Lower lobe of right lung (tissue), 2 donors: ENCODE measurements at places on chromosomes 4 and X. TPM values are rescaled to one million over a fixed set of nuclear protein-coding genes. Genes with fewer than 3 reads are reported as not detected.

DNA sequence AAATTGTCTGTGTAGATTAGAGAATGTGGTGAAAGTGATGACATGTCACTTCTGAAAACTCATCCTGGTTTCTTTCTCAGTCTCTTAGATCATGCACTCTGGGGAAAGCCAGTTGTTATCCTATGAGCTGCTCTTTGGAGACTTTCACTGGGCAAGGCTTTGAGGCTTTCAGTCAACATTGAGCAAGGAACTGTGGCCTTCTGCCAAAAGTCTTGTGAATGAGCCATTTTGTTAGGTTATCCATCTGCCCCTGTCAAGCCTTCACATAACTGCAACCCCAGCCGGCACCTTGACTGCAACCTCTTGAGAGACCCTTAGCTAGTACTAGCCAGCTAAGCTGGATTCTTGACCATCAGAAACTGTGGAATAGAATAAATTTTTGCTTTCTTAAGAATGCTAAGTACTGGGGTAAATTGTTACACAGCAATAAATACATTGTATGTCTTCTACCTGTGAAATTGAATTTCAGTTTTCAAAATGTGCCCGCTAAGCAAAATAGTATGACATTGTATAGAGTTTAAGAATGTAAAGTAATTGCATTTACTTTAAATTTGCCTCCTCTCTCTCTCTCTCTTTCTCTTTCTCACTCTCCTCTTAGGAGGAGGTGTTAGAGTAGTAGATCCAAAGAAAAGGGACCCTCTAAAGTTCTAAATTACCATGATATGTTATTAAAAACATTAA lies 1273.0 kb downstream of the RAPGEF2 start:
- DNase-seq: no peak
- H3K27ac ChIP-seq: no peak overlapping the region
- H3K4me3 ChIP-seq: no peak overlapping the region

The ADH1C gene
- 8.2 TPM for total RNA-seq

The HERC3 gene
- total RNA-seq: 54.1 TPM

DNA sequence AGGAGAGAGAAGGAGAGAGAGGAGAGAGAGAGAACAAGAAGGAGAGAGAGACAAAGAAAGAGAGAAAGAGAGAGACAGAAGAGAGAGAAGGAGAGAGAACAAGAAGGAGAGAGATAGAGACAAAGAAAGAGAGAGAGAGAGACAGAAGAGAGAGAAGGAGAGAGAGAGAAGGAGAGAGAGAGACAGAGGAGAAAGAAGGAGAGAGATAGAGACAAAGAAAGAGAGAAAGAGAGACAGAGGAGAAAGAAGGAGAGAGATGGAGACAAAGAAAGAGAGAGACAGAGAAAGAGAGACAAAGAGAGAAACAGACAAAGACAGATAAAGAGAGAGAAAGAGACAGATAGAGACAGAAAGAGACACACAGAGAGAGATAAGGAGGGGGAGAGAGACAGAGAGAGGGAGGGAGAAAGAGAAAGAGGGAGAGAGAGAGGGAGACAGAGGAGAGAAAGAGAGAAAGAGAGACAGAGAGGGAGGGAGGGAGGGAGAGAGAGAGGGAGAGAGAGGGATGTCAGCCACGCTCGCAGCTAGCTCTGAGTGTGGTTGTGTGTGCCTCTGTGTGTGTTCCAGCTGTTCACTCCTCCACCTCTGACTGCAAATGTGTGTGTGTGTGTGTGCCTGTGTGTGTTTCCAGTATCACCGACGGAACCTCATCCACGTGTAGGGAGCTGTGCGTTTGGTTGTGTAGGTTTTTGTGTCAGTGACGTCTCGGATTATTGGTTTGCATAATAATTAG lies 105.8 kb downstream of the CRLF2 start:
- H3K36me3 ChIP-seq: no peaks in the 10 kb centered on the region
- H3K4me1 ChIP-seq: no peaks in the 10 kb centered on the region
- no peak overlapping the region for H3K4me3 ChIP-seq
- H3K27ac ChIP-seq: no peak overlapping the region
- DNase-seq: no peak

- DNase-seq: no peak
- no peak overlapping the region for H3K27ac ChIP-seq
- H3K36me3 ChIP-seq: no peaks in the 10 kb centered on the region
- H3K4me3 ChIP-seq: no peak overlapping the region
- H3K27me3 ChIP-seq: no peaks in the 10 kb centered on the region
- no peaks in the 10 kb centered on the region for H3K4me1 ChIP-seq
Observed at GRCh38 chrX:52355108-52355507, 13.7 kb upstream of the XAGE2 start.

DNA sequence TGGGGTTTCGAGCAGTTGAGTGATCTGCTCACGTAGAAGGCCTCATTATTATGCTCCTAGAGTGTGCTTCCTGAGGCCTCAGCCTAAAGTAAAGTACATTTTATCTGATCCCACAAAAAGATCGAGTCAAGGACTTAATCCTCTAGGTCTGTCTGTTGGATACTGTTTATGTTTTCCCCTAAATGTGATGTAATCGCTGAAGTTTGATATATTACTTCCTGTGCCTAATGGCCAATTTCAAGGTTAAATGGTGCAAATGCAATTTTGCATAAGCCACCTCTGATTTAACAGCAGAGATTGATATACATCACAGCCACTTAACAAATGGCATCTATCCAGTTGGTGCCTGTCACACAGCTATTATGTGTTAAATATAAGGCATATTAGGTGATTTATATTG lies 19.4 kb upstream of the SERTM2 start:
- H3K4me3 ChIP-seq: no peak overlapping the region
- no peak for DNase-seq
- H3K36me3 ChIP-seq: no peaks in the 10 kb centered on the region
- H3K27ac ChIP-seq: no peak overlapping the region
- no peaks in the 10 kb centered on the region for H3K4me1 ChIP-seq

The TRPC5OS gene
- not detected for total RNA-seq

DNA sequence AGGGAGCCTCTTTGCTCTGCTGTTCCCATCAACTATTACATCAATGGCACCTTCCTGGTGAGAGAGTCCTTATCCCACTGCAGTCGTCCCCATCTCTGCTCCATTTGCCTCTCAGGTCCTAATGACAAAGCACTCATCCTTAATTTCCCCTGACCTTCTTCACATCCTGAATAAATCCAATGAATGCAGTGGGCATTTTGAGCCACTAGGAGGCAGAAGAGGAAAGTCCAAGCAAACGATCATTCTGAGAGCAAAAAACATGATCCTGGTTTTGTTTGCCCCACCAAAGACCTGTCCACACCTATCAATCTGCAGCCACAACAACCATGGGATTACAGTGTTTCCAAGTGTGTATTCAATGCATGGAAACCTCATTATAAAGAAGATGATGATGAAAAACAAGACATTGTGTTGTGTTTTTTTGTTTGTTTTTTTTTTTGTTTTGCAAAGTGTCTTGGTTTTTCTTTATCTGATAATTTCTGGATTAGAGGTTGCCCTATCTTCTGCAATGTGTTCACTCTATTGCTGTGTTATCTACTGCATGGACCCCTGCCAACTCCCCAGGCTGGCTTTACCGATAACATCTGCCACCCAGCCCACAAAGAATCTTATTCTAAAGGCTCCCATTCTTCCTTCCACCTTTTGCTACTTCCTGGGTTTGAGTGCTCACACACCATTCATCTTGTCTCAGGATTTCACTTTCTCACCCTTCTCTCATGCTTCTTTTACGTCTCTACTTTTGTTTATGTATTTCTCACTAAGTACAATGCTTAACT lies 207.2 kb downstream of the NLGN4X start:
- no peaks in the 10 kb centered on the region for H3K4me1 ChIP-seq
- no peak for DNase-seq
- no peaks in the 10 kb centered on the region for H3K27me3 ChIP-seq
- no peaks in the 10 kb centered on the region for H3K36me3 ChIP-seq

DNA sequence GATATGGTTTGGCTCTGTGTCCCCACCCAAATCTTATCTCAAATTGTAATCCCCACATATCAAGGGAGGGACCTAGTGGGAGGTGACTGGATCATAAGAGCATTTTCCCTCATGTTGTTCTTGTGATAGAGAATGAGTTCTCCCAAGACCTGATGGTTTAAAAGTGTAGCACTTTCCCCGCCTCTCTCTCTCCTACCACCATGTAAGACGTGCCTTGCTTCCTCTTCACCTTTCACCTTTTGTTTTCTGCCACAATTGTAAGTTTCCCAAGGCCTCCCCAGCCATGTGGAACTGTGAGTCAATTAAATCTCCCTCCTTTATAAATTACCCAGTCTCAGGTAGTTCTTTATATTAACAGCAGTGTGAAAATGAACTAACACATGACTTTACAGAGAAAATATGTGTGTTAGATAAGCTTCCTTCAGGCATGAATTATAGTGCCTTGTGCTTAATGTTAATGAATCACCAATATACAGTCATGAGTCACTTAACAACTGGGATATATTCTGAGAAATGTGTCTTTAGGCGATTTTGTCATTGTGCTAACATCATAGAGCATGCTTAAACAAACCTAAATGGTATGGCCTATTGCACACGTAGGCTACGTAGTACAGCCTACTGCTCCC lies 37.9 kb downstream of the PDGFC start:
- no peaks in the 10 kb centered on the region for H3K36me3 ChIP-seq
- no peaks in the 10 kb centered on the region for H3K27me3 ChIP-seq
- no peak overlapping the region for H3K4me3 ChIP-seq

GRCh38 chr4:681736-682451 lies 7.1 kb downstream of the SLC49A3 start:
- no peak overlapping the region for H3K27ac ChIP-seq
- peak overlapping the region; percentile 33 for H3K4me3 ChIP-seq
- peaks cover 28% of the 10 kb centered on the region for H3K4me1 ChIP-seq
- no peaks in the 10 kb centered on the region for H3K36me3 ChIP-seq
- H3K27me3 ChIP-seq: no peaks in the 10 kb centered on the region
- peak; percentile 80 for DNase-seq

- H3K4me3 ChIP-seq: no peak overlapping the region
- no peaks in the 10 kb centered on the region for H3K4me1 ChIP-seq
- H3K27me3 ChIP-seq: no peaks in the 10 kb centered on the region
- no peak for DNase-seq
- H3K27ac ChIP-seq: no peak overlapping the region
- no peaks in the 10 kb centered on the region for H3K36me3 ChIP-seq
Observed at GRCh38 chrX:154000051-154000450, 19.7 kb downstream of the IRAK1 start.

GRCh38 chr4:95510877-95511276 lies 37.9 kb downstream of the UNC5C start:
- peaks cover 4% of the 10 kb centered on the region for H3K4me1 ChIP-seq
- H3K4me3 ChIP-seq: no peak overlapping the region
- no peak for DNase-seq
- no peaks in the 10 kb centered on the region for H3K27me3 ChIP-seq

GRCh38 chr4:132003593-132003992 lies 1145.5 kb upstream of the PCDH10 start:
- no peak overlapping the region for H3K27ac ChIP-seq
- DNase-seq: no peak
- no peaks in the 10 kb centered on the region for H3K36me3 ChIP-seq
- no peaks in the 10 kb centered on the region for H3K27me3 ChIP-seq

GRCh38 chr4:64200001-64200555 lies 209.2 kb downstream of the TECRL start:
- H3K27ac ChIP-seq: no peak overlapping the region
- DNase-seq: no peak
- no peaks in the 10 kb centered on the region for H3K36me3 ChIP-seq

The TEX13D gene
- total RNA-seq: not detected

DNA sequence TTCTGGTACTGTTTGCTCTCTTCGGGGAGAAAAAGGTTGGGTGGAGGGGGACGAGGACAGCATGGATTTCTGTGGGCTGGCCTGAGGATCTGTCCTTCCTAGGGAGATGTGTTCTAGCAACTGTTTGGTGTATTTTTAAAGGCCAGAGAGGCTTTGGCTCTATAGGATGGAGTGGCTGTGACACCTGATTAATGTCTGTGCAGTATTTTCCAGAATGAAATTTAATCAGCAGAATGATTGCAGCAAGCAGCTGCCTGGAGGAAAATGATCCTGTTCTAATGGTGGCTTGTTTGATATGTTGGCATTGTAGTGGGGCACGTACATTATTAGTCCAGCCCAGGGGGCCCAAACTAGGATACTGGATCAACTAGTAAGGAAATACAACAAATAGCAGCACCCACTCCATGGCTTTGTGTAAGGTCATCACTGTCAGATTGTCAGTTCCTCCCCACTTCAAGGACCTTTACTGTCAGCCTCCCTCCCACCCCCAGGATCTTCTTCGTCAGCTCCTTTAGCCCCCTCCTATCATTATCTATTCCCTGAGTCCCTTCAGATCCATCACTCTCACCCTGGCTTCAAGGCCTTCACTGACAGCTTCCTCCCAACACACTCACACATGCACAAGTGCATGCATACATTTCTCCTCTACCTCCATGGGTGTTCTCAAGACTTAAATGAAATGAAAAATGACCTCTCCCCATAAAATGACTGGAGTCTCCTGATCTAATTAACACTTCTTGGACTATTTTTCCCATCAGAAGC lies 10.4 kb upstream of the TMEM255A start:
- DNase-seq: no peak
- no peaks in the 10 kb centered on the region for H3K27me3 ChIP-seq
- H3K4me3 ChIP-seq: no peak overlapping the region
- H3K27ac ChIP-seq: no peak overlapping the region

GRCh38 chr4:116880625-116881024 lies 204.8 kb downstream of the TRAM1L1 start:
- H3K4me3 ChIP-seq: no peak overlapping the region
- no peaks in the 10 kb centered on the region for H3K27me3 ChIP-seq
- no peak overlapping the region for H3K27ac ChIP-seq
- no peaks in the 10 kb centered on the region for H3K4me1 ChIP-seq

The EXOC1L gene
- not detected for total RNA-seq

GRCh38 chr4:26288355-26288909 lies 32.4 kb upstream of the RBPJ start:
- peak; percentile 58 for DNase-seq
- no peak overlapping the region for H3K4me3 ChIP-seq
- H3K27me3 ChIP-seq: no peaks in the 10 kb centered on the region
- peak overlapping the region; percentile 70 for H3K27ac ChIP-seq
- no peaks in the 10 kb centered on the region for H3K36me3 ChIP-seq

DNA sequence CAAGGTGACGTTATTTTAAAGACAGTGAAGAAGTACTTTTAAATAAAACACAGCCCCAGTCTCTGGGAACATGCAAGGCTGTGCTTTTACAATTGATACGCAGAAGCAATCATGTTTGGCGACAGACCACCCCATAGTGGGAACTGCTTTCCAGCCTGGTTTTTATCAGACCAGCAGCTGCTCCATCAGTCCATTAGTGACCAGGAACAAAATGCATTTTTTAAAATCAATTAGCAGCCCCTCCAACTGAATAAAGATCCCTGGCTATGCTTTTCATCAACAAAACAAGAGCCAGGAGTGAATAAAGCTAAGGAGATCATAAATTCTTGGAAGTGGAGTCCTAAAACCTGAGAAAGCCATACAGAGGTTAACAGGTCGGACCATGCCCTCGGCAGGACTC lies 153.0 kb upstream of the TENM3 start:
- no peak for DNase-seq
- H3K27ac ChIP-seq: no peak overlapping the region
- no peaks in the 10 kb centered on the region for H3K4me1 ChIP-seq
- no peak overlapping the region for H3K4me3 ChIP-seq
- H3K27me3 ChIP-seq: no peaks in the 10 kb centered on the region
- no peaks in the 10 kb centered on the region for H3K36me3 ChIP-seq

The SPACA5 gene
- not detected for total RNA-seq

- no peaks in the 10 kb centered on the region for H3K27me3 ChIP-seq
- no peak overlapping the region for H3K4me3 ChIP-seq
- peak overlapping the region; percentile 61 for H3K27ac ChIP-seq
- DNase-seq: no peak
Observed at GRCh38 chr4:83356899-83357661, 22.4 kb upstream of the HPSE start.

The GC gene
- total RNA-seq: 0.86 TPM
